NCI-H2029 treated with DMSO at 0.1 percent for 48 hours (cell line): ENCODE measurements at places on chromosomes 1 and 21.

DNA sequence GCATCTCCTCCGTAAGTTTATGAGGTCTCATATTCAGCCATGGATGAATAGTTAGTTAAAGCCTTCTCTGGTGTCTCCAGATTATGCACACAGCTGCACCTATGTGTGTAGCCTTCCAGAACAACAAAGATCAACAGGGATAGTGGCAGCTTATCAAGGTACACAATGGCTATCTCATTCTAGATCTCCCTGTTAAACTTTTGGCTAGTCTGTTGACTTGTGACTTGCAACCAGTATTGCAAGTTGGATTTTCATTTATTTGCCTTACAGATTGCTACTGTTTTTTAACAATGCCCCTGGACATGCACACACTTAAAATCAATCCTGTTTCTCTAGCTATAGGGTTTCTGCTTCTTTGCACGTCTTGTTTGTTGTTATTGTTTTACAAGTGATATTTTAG, 363.2 kb downstream of the OMA1 start:
- no peak for DNase-seq

GRCh38 chr1:163870666-163871065, 548.9 kb downstream of the NUF2 start:
- DNase-seq, result no peak

DNA sequence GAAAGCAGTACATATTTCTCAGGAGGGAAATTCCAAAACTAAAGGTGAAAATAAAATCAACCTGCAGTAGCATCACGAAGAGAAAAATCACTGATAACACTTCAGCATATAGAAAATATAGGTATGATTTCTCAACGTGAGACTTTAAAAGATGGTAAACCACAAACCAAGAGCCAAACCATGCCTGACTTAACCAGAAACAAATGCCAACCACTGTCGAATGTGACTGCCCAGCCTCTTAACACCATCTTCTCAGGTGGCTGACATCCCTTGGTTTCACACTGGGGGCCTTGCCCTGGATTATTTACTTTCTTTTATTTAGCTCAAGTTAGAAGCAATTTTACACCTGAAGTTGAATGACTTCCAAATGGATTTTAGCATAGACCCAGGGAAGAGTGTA, 10.1 kb downstream of the HMGCS2 start:
- no peak for DNase-seq

- DNase-seq, result no peak
These were observed 58.9 kb downstream of the PTPN14 start for GRCh38 chr1:214492401-214493075.

DNA sequence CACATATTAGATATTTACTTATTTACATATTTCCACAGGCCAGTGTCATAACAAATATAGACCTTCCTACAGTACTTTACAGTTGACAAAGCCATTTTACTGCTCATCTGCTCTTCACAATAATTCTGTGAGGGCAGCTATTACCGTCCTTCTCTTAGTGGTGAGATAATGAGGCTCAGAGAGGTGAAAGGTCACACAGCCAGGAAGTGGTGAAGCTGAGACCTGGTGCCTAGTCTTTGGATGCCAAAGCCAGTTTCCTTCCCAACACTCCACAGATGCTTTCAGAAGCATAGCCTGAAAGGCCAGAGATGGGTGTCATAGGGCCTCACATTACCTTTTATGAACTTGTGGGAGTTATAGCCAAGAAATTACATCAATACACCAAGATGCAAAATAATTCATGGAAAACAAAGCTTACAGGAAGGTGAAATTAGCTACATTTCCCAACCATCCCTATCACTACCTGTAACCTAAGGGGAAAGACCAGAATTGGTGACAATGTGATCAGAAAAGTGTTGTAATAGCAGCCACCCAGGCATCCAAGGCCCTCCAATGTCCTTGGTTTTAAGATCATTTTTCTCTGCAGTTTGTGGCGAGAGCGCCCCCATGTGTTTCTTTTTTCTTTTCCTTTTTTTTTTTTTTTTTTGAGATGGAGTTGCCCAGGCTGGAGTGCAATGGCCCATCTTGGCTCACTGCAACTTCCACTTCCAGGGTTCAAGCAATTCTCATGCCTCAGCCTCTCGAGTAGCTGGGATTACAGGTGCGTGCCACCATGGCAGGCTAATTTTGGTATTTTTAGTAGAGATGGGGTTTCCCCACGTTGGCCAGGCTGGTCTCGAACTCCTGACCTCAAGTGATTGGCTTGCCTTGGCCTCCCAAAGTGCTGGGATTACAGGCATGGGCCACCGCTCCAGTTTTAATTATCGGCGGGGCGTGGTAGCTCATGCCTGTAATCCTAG, 26.5 kb upstream of the RPL11 start:
- peak; percentile 20 for DNase-seq

GRCh38 chr1:10634428-10635084, 159.8 kb downstream of the PEX14 start:
- no peak for DNase-seq

- peak; percentile 100 for DNase-seq
These were observed at the start of gene HIVEP3 for GRCh38 chr1:41918450-41919043. Gene HIVEP3 (minus strand): TSS chr1:41918922.

DNA sequence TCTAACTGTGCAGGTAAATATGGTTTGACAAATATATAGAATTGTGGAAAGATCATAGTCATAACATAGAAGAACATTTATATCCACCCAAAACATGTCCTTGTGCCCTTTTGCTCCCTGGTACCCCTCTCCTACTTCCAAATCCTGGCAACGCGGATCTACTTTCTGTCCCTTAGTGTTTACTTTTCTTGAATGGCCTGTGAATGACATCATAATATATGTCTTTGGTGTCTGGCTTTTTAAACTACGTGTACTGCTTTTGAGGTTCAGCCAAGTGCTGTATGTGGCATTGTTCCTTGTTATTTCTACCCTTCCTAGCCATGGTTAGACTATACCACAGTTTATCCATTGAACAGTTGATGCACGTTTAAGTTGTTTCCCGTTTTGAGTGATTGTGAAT, 155.6 kb downstream of the SDCCAG8 start:
- DNase-seq, result peak; percentile 5

DNA sequence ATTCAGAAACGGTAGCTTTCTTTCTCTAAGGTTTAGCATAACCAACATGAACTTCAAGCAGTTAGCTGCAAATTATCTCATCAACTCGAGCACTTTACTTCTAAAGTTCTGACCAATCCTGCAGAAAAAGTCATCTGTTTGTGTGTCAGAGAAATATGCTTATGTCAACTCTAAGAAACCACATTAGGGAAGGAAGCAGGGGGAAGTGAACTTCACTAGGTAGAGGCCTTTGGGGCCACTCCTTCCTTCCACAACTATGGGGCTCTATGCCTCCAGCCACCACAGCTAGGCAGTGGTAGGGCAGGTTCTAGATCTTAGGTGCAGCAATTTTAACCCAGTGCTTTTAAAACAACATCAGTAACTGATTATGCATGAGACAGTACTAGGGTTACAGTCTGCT, 375.9 kb downstream of the DSCAM start:
- DNase-seq, result no peak
